ENCODE measurements at places on chromosomes 1 and 21. TPM values are rescaled to one million over a fixed set of nuclear protein-coding genes. Genes with fewer than 3 reads are reported as not detected.

GRCh38 chr1:203551550-203551949, 57.6 kb downstream of the OPTC start:
- H3K27me3 ChIP-seq, result no peaks in the 10 kb centered on the region
- no peak overlapping the region for H3K27ac ChIP-seq
- DNase-seq, result peak; percentile 72
- no peaks in the 10 kb centered on the region for H3K36me3 ChIP-seq
- peaks cover 47% of the 10 kb centered on the region for H3K4me1 ChIP-seq
- no peak overlapping the region for H3K4me3 ChIP-seq

GRCh38 chr1:176601348-176601747, 138.4 kb downstream of the PAPPA2 start:
- no peak for DNase-seq
- no peaks in the 10 kb centered on the region for H3K4me1 ChIP-seq
- no peak overlapping the region for H3K4me3 ChIP-seq
- H3K27ac ChIP-seq, result no peak overlapping the region
- H3K36me3 ChIP-seq, result no peaks in the 10 kb centered on the region

The SLAMF7 gene
- total RNA-seq, result 0.46 TPM

- H3K36me3 ChIP-seq, result no peaks in the 10 kb centered on the region
- H3K27me3 ChIP-seq, result no peaks in the 10 kb centered on the region
These were observed 50.7 kb upstream of the GPR157 start for GRCh38 chr1:9179463-9180110.

The DNAJC28 gene
- 0.44 TPM for total RNA-seq

The RASAL2 gene
- total RNA-seq, result 11.3 TPM

The DPT gene
- total RNA-seq, result not detected

- H3K4me3 ChIP-seq, result no peak overlapping the region
- no peaks in the 10 kb centered on the region for H3K36me3 ChIP-seq
- no peaks in the 10 kb centered on the region for H3K27me3 ChIP-seq
- no peaks in the 10 kb centered on the region for H3K4me1 ChIP-seq
- DNase-seq, result no peak
These were observed 151.5 kb downstream of the PEX14 start for GRCh38 chr1:10626131-10626731.

- no peak overlapping the region for H3K4me3 ChIP-seq
- H3K4me1 ChIP-seq, result peaks cover 16% of the 10 kb centered on the region
- DNase-seq, result no peak
- H3K36me3 ChIP-seq, result no peaks in the 10 kb centered on the region
These were observed 6.1 kb upstream of the SLC19A2 start for GRCh38 chr1:169491845-169492281.

Data from PC-3 (cell line).